ENCODE measurements at places on chromosomes 2 and 18. TPM values are rescaled to one million over a fixed set of nuclear protein-coding genes. Genes with fewer than 3 reads are reported as not detected.

Gene RUFY4
- 0.27 TPM for total RNA-seq

Gene METAP1D
- total RNA-seq = 15.8 TPM

DNA sequence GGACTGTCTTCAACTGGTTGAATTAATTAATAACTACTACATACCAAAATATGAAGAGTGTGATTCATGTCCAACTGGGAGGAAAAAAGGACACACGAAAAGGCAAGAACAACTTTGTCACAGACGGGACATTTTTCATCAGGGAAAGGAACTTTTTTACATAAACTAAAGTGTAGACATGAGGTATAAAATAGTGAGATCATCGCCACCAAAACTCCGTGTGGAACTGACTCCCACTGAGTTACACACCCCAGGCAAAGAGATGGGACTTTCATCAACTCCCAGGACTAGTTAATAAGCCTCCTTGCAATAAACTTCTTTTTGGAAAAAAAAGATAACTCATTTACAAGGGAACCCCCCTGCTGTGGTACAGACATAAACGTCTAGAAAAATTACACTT lies 12.9 kb upstream of the NMI start:
- DNase-seq = no peak
- no peak overlapping the region for H3K27ac ChIP-seq
- H3K4me3 ChIP-seq = no peak overlapping the region
- no peaks in the 10 kb centered on the region for H3K27me3 ChIP-seq
- no peaks in the 10 kb centered on the region for H3K36me3 ChIP-seq

DNA sequence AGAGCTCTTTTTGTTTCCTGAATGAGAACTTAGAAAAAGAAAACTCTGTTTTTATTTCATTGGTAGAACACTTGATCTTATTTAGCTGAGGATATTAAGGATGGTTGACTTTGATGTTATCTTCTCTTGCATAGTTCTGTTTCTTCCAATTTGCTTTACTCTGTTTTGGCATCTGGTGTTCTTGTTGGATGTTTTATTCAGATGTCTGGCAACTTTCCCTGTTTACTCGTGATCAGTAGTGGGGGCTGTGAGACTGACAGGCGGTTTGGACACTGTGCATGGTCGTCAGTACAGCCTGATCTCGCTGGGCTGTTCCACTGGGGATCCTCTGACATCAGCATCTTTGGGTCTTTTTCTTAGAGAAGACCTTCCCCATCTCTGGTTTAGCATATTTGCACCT lies 100.1 kb downstream of the TSN start:
- no peaks in the 10 kb centered on the region for H3K36me3 ChIP-seq
- no peak overlapping the region for H3K4me3 ChIP-seq
- DNase-seq = no peak
- no peak overlapping the region for H3K27ac ChIP-seq

- H3K36me3 ChIP-seq = no peaks in the 10 kb centered on the region
- no peak overlapping the region for H3K27ac ChIP-seq
- H3K4me3 ChIP-seq = no peak overlapping the region
- DNase-seq = no peak
- no peaks in the 10 kb centered on the region for H3K27me3 ChIP-seq
Observed at GRCh38 chr2:213157242-213157641, 5.8 kb upstream of the IKZF2 start.

DNA sequence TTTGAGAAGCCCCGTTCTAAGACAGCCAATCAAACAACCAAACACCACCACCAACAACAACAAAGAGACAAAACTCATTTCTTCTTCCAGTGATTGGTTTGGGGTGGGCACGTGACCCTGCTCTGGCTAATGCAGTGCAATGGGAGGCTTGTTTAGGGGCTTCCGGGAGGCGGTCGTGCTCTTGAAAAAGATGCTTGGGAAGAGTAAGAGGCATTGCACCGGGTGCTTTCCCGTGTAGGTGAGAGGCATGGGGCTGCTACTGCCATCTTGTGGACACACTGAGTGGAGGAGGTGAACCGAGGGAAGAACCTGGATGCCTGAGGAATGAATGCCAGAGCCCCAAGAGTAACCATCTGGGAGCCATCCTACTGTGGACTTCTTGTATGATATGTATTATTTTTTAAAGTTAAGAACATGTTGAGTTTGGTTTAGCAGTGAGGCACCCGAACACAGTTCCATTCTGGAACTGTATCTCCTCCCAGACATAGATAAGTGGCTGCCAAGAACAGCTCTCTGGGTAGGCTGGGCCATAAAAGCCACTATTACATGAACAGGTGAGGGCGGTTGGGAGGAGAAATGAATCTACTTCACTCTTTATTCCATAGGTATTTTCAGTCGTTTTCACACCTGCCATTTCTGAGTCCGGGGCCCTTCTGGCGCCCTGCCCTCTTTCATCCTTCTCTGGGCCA lies 19.1 kb upstream of the ARHGAP25 start:
- H3K27me3 ChIP-seq = peaks cover 16% of the 10 kb centered on the region
- no peak overlapping the region for H3K4me3 ChIP-seq
- no peak overlapping the region for H3K27ac ChIP-seq
- H3K4me1 ChIP-seq = no peaks in the 10 kb centered on the region
